Vein endothelial cell (primary cell): ENCODE measurements at places on chromosomes 1 and 21. TPM values are rescaled to one million over a fixed set of nuclear protein-coding genes. Genes with fewer than 3 reads are reported as not detected.

The CRP gene
- total RNA-seq = 0.10 TPM in 1 of 2 replicates, not detected in the other

The LGR6 gene
- total RNA-seq = under 0.01 TPM in 1 of 2 replicates, not detected in the other

The RNU1-2 gene
- under 0.01 TPM in 2 replicates for total RNA-seq

The UBE2U gene
- total RNA-seq = not detected in 2 replicates

The FMN2 gene
- total RNA-seq = under 0.01 and 0.19 TPM in 2 replicates

The OR2T35 gene
- not detected in 2 replicates for total RNA-seq

The CD247 gene
- not detected in 2 replicates for total RNA-seq

The MX2 gene
- total RNA-seq = 0.19 and 0.98 TPM in 2 replicates

The C1orf105 gene
- total RNA-seq = not detected in 2 replicates

The NMNAT2 gene
- total RNA-seq = 0.57 and 2.3 TPM in 2 replicates

The GUCA2A gene
- total RNA-seq = not detected in 2 replicates

The BOLA1 gene
- 5.7 and 7.5 TPM in 2 replicates for total RNA-seq

The KCNN3 gene
- 1.2 and 2.3 TPM in 2 replicates for total RNA-seq

The SYT14 gene
- under 0.01 and 0.48 TPM in 2 replicates for total RNA-seq

The LRRC53 gene
- not detected in 2 replicates for total RNA-seq

The KRTAP10-3 gene
- not detected in 2 replicates for total RNA-seq

The TRAPPC10 gene
- 30.8 and 31.7 TPM in 2 replicates for total RNA-seq

The ZSWIM5 gene
- 1.8 and 4.2 TPM in 2 replicates for total RNA-seq

The CLCA4 gene
- not detected in 2 replicates for total RNA-seq

The SH2D2A gene
- total RNA-seq = 0.33 TPM in 1 of 2 replicates, not detected in the other

The AQP10 gene
- total RNA-seq = 0.65 TPM in 1 of 2 replicates, not detected in the other

The HTR1D gene
- total RNA-seq = under 0.01 and 0.19 TPM in 2 replicates

The DNALI1 gene
- total RNA-seq = 1.5 and 2.3 TPM in 2 replicates

The SMIM12 gene
- 46.4 and 66.4 TPM in 2 replicates for total RNA-seq

The HTR6 gene
- under 0.01 TPM in 1 of 2 replicates, not detected in the other for total RNA-seq

The AKT3 gene
- total RNA-seq = 53.0 and 66.6 TPM in 2 replicates

The C1QA gene
- not detected in 2 replicates for total RNA-seq

The RBM34 gene
- 47.7 and 51.6 TPM in 2 replicates for total RNA-seq

The LCK gene
- total RNA-seq = not detected in 2 replicates

The NHLH1 gene
- total RNA-seq = 0.19 and 0.33 TPM in 2 replicates

The SOX13 gene
- total RNA-seq = 24.6 and 39.5 TPM in 2 replicates

The TCHHL1 gene
- not detected in 2 replicates for total RNA-seq

The SYDE2 gene
- total RNA-seq = 5.9 and 7.6 TPM in 2 replicates

The F3 gene
- total RNA-seq = 0.65 and 1.5 TPM in 2 replicates

The PLEKHA6 gene
- total RNA-seq = 3.6 and 13.9 TPM in 2 replicates

The TRAF3IP3 gene
- total RNA-seq = not detected in 2 replicates

The KLHL20 gene
- 32.0 and 36.6 TPM in 2 replicates for total RNA-seq

The LIN28A gene
- not detected in 2 replicates for total RNA-seq

The WRAP73 gene
- 14.2 and 14.7 TPM in 2 replicates for total RNA-seq

The MRPS15 gene
- total RNA-seq = 80.6 and 86.2 TPM in 2 replicates

The OR2L13 gene
- total RNA-seq = not detected in 2 replicates

The GPA33 gene
- total RNA-seq = not detected in 2 replicates
